ENCODE measurements at places on chromosomes 5 and 9.

GRCh38 chr5:90020575-90021538 lies 388.7 kb downstream of the CETN3 start:
- DNase-seq = no peak

DNA sequence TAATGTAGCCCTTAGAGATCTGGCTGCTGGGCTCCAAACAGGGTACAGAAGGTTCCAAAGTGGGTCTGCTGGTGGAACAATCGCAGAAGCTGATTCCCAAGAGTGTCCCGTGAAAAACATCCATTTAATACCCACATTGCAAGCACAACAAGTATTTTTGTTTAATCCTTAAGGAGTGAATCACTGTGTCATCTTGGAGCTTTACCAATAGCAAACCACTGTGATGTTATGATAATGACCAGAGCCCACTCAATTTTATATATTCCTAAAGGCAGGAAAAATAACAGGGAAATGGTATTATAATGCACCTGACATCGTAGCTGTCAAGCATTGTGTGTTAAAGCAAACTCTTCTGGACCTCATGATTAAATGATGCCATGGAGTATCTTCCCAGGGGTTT lies 291.9 kb downstream of the FBXL7 start:
- DNase-seq = no peak

DNA sequence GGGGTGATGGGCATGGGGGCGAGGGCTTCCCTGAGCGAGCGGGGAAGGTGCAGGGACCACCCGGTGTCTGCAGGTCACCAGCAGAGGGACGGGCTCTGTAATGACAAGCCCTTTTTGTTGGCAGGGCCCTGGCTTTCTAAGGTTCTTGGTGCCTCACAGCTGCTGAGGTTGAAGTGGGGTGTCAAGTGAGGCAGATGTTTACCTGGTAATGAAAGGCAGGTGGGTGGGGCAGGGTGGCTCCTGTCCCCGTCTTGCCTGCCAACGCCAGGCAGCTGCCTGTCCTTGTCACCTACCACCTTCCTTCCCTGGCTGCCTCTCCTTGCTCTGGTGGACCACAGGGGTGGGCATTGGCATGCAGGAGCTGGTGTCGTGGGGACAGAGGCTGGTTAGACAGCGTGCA lies 41.0 kb upstream of the SEMA4D start:
- no peak for DNase-seq

- no peak for DNase-seq
Measured at GRCh38 chr9:15243081-15243480, 63.9 kb downstream of the TTC39B start.

DNA sequence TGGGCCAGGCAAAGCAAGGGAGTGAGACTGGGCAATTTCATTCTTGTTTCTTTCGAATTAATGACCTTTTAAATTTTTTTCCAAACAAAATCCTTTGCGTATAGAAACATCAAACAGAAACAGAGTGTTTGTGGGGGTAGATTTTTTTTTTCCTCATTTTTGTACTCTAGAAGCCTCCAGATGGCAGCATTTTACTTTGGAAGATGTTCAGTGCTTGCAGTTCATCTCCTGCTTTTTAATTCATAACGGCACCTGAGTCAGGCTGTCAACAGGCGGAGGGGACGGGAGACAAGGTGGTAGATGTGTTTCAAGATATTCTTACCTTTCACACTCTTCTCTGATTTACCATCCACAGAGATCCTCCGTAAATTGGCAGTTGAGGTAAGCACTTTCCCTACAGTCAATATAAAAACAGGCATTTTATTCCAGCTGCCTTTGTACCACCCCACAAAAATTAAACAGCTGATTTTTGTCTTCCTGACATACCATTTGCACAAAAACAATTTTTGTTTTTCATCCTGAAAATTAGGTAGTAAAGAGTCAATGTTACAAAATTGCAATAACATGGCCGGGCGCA lies 99.5 kb upstream of the FBXL17 start:
- DNase-seq = no peak

All from spleen (tissue), 13 donors.